Fibroblast of lung (primary cell): ENCODE measurements at places on chromosomes 7 and 10.

DNA sequence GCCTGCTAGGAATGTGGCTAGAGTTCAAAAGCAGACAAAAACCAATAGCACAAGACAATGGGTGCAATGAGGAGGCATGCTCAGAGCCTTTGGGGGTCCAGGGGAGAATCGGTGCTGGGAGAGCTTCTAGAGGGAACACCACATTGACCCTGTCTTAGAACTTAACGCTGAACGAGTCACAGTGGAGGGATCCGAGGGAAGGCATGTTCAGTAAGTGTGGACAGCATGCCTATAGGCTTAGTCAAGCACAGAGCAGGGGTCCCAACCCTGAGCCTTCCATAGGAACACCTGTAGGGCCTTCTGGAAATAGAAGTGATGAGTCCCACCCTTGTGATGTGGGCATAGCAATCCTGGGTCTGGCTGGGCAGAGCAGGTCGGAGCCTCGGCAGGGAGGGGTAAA, 148.7 kb downstream of the PKD1L1 start:
- no peak for DNase-seq

DNA sequence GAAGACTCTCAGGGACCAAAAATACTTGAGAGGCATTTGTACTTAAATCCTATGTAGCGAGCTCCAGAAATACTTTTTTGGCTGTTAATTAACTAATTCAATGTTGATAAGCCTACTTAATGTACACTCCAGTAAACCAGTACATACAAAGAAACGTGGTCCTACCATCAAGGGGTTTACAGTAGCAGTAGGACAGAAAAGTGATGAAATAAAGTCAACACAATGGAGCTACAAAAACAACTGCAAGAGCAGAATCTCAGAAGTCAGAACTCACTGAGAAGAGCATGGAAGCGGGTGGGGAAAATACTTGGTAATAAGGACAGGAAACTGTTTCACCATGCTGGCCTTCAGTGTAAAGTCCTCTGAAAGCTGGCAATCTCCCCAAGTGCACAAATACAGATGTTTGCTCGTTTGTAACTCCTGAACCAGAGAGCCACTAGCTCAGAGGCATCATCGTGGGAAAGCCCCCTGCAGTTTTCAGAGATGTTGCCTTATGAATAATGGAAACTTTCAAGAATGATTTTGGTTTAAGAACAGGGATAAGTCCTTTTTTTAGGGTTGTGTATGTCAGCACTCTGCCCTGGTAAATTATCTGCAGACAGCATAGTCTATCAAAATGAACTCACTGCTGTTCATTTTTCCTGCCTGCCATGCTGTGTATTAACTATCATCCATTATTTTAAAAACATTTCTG, 233.2 kb downstream of the SORCS1 start:
- DNase-seq: no peak

DNA sequence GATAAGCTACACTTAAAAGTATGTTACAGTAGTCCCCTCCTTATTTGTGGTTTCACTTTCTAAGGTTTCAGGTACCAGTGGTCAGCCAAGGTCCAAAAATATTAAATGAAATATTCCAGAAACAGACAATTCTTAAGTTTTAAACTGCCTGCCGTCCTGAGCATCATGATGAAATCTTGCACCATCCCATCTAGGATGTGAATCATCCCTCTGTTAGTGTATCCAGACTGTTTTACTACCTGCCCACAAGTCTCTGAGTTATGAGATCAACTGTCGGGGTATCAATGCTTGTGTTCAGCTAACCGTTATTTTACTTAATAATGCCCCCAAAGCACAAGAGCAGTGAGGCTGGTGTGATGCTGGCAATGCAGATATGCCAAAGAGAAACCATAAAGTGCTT, 11.4 kb downstream of the KDM7A start:
- DNase-seq: peak; percentile 73

GRCh38 chr10:97320480-97321031, 1.5 kb downstream of the FRAT1 start:
- DNase-seq: no peak

DNA sequence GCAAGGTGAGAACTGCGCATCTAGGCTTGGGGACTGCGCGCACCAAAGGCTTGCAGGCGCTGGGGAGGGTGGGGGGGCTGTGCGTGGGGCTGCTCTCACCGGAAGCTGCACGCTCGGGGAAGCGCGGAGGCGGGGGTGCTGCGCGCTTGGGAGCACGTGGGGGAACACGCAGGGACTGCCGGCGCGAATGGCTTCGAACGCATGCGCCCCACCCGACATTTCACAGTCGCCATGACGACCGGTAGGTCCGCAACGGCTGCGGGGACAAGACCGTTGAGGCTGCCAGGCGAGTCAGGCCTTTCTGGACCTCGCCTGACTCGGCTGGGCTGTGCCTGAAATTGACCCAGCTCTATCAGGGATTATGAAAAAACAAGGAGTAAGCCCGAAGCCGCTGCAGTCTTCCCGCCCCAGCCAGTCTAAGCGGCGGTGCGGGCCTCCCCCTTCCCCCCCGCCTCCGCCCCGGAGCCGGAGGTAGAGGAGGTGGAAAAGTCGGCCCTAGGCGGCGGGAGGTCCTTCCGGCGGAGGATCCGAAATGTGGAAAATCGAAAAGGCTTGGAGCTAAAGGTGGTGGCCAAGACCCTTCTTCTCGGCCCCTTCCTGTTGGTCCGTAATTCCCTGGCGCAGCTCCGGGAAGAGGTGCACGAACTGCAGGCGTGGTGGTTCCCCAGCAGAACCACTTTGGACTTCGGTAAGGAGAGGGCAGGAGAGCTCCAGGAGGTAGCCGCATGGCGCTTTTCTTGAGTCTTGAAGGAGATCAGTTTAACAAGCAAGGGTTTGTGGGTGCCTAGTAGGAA, 34.9 kb upstream of the STEAP1 start:
- peak; percentile 28 for DNase-seq

DNA sequence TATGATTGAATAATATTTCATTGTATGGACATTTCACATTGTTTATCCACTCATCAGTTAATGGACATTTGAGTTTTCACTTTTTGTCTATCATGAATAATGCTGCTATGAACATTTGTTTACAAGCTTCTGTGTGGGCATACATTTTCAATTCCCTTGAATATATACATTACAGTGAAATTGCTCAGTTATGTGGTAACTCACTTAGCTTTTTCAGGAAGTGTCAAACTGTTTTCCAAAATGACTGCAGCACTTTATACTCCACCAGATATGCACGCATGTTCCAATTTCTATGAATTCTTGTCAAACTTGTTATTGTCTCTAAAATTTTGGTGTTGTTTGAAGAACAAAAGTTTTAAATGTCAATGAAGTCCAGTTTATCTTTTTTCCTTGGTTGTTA, 401.2 kb downstream of the THSD7A start:
- DNase-seq: no peak

DNA sequence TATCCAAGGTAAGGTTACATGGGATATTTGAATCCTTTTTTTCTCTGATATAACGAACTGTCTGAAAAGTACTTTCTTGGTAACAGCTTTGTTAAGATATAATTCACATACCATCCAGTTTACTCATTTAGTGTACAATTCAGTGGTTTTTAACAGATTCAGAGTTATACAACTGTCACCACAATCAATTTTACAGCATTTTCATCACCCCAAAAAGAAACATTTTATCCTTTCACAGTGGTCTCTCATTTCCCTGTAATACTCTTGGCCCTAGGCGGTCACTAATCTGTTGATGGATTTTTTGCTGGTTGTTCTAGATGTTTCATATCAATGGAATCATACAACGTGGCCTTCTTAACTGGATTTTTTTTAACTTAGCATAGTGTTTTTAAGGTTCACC, 91.6 kb downstream of the GLCCI1 start:
- DNase-seq: no peak

DNA sequence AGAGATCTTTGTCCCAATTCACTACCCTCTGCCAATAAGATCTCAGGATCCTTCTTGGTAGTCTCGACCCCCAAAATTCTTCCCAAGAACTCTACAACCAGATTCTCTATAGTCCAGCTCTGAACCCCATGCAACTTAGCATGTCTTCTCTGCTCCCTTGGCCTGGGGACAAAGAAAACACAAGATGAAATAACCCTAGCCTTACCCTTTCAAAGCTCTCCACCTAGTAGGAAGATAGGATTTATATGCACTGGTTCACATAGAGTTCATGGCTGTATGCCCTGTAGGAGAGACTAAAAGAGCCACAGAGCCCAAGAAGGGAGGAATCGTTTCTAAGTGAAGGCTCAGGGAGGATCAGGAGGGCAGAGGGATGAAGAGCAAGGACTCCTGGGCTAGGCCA, 96.1 kb downstream of the PPP1R3C start:
- DNase-seq: no peak

GRCh38 chr10:99945263-99945662, 64.5 kb downstream of the DNMBP start:
- DNase-seq: peak; percentile 93

GRCh38 chr10:46327685-46328084, 40.9 kb downstream of the ANTXRL start:
- no peak for DNase-seq

DNA sequence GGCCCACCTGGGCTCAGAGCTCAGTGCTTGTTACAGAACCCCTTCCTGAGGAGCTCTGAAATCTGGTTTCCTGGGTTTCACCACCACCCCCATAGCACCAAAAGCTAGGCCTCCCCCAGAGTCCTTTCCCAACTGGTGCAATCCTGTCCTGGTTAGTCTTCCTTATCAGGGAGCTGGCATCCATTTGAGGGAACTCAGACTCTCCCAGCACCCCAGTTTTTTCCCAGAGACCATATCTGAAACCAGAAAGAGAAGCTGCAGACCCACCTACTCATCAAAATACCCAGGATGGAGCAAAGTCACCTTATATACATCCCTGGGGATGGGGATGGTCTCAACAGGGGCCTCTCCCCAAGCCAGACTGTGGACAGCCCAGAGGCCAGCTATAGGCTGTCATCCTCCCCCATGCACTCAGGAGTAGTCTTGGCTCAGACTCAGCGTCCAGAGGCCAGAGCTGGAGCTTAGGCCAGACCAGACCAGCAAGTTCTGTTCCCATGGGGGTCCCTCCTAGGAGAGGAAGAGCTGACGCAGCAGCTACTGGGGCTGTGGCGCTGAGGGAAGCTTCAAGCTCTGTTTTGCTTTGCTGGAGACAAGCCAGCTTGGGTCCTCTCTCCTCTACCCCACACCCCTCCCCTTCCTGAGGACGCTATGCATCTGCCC, 3.0 kb downstream of the TBATA start:
- DNase-seq: no peak

GRCh38 chr7:6709808-6710207, 3.1 kb upstream of the ZNF12 start:
- no peak for DNase-seq

- no peak for DNase-seq
Measured at GRCh38 chr10:37681617-37681999, 175.8 kb downstream of the ZNF248 start.

- DNase-seq: no peak
Measured at GRCh38 chr7:29620556-29620930, 56.9 kb downstream of the PRR15 start.

- DNase-seq: no peak
Measured at GRCh38 chr7:54097886-54098285, 444.3 kb upstream of the VSTM2A start.

GRCh38 chr7:121595758-121596696, 199.9 kb upstream of the FAM3C start:
- DNase-seq: no peak

GRCh38 chr10:30207485-30208052, 141.5 kb downstream of the MTPAP start:
- DNase-seq: no peak
